Myocyte (in vitro differentiated cells): ENCODE measurements at places on chromosomes 4 and X. TPM values are rescaled to one million over a fixed set of nuclear protein-coding genes. Genes with fewer than 3 reads are reported as not detected.

The BEND2 gene
- total RNA-seq, result not detected in 2 replicates

The ENPP6 gene
- total RNA-seq, result not detected in 2 replicates

DNA sequence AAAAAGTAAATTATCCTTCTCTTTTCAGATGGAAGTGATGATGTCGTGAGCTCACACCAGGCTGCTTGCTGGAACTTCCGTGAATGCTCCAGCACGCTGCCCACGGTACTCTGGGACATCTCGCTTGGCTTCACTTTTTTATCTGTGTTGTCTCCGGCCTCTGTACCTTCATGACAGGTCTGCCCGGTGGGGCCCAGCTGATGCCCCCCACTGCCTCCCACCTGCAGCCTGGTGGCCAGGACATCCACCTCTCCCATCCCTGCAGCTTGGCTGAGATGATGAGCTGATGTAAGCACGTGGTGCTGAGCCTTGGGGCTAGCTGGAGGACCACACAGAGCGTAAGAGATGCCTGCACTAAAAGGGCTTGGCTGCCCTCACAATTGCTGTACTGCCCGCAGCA, 59.0 kb upstream of the HELT start:
- no peak for DNase-seq

GRCh38 chr4:42761804-42762203, 104.9 kb upstream of the ATP8A1 start:
- DNase-seq, result no peak

DNA sequence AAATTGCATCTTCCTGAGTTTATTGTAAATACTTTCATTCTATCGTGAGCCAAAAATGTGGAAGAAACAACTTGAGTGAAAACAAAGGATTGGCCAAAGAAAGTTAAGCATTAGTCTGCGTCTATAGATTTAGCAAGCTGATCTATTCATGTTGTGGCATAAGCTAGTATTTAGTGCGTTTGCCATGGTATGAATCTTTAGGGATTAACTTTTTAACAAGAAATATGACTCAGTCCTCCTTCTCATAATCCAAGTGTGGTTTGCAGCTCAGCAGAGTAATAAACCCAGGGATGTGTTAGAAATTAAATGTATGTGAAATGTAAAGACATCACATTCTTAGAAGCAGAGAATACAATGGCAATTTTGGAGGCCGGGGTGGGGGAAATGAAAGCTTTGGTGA, 1110.9 kb downstream of the NLGN4X start:
- no peak for DNase-seq

- DNase-seq, result peak; percentile 51
Measured at GRCh38 chr4:3677748-3678070, 88.5 kb upstream of the ADRA2C start.

GRCh38 chr4:169957785-169958184, 68.4 kb downstream of the MFAP3L start:
- no peak for DNase-seq
